NCI-H1694 (cell line): ENCODE measurements at places on chromosomes 2 and 18.

DNA sequence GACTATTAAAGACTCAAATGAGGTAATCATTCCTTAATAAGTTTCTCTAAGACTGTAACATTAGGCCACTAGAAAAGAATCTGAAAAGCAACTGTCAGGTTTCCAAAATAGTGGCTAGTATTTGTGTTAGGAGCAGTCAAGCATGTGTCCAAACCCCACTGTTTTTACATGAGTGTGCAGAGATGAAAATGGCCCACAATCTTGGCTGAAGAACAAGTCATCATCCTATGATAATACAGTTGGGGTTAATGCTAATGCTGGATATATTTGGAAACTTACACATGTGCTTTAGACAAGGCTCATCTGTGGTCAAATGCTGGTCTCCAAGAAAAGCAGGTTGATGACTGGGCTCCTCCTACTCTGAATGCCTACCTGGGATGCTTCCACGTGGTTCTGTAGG is 73.6 kb downstream of the MAIP1 start:
- DNase-seq, result no peak

- DNase-seq, result no peak
These were observed 45.5 kb downstream of the PPP3R1 start for GRCh38 chr2:68206793-68207192.

GRCh38 chr2:275466-275865 is 10.7 kb downstream of the ACP1 start:
- DNase-seq, result no peak

GRCh38 chr2:124478761-124479160 is 453.7 kb downstream of the CNTNAP5 start:
- no peak for DNase-seq

DNA sequence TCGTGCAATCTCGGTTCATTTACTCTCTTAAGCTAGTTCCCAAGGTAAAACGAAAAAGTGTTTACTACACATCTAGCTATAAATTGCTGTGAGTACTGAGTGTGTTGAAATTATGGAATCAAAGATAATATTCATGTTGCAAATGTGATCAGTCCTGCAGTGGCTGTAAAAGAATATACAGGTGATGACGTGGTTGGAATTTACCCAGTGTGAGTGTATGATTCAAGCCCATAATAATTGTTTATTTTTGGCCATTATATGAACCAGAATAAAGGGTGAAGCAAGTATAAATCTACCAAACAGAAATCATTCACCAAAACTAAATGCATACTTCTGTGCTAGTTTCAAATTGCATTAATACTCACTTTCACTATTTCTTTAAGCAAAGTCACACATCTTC is 1363.6 kb upstream of the CHAC2 start:
- no peak for DNase-seq

DNA sequence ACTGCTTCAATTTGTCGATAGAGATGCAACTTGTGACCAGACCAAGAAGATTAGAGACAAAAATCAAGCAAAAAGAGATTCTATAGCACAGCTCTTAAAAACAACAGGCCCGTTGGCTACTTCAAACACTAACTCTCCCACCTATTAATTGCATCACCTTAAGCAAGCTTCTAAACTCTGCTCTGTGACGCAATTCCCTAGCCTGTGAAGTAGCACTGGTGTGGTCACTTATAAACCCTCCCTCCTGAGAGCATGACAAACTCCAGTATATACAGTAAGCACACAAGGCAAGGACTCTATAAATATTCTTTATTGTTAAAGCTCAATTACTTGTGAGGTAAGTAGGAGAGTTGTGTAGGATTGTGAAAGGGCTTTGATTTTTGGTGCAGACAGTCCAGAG is 72.3 kb downstream of the CMPK2 start:
- no peak for DNase-seq
